ENCODE measurements at places on chromosomes 4 and X. TPM values are rescaled to one million over a fixed set of nuclear protein-coding genes. Genes with fewer than 3 reads are reported as not detected.

The BRS3 gene
- not detected for total RNA-seq

The NKX1-1 gene
- not detected for total RNA-seq

The ZNF718 gene
- total RNA-seq: 13.0 TPM

The HPGD gene
- 1.6 TPM for total RNA-seq

The CXCL11 gene
- total RNA-seq: 0.48 TPM

The AWAT2 gene
- total RNA-seq: not detected

Data from T-helper 2 cell treated with Interferon-gamma antibody and Interleukin-4, amounts not matched to agents 100 ng/mL and 5 ng/mL, for 36 hours (primary cell).